ENCODE measurements at places on chromosomes 7 and 10.

DNA sequence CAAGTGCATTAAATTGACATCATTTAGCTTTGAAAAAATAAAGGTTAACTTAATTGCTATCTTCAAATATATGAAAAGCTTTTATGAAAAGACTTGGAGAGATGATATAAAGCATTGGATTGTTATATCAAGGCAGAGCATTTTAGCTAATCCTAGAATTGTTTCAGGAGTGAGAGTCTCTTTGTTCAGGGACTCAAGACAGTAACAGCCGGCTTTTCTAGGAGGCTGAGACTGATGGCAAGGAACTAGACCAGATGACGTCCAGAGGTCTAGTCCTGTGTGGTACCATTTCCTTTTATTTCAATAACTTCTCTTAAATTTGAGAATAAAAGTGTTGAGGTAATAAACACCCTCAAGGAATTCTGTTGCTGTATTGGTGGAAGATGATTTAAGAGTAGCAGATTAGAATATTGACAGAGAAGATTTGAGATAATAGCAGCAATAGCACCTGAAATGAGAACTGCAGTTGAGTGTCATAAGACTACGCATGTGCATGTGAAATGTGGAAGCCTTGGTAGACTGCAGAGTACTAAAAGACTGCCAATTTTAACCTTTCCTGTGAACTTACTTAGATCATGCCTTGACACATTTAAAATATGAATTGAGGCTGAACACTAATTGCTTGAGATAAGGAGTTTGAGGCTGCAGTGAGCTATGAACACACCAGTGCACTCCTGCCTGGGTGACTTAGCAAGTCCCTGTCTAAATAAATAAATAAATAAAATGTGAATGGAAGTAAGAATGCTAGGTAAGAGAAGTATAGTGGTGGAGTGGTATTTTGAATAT, 79.6 kb downstream of the ZNRF2 start:
- no peak for DNase-seq

GRCh38 chr10:124999433-125000365, 57.8 kb downstream of the ZRANB1 start:
- no peak for DNase-seq

- no peak for DNase-seq
These were observed 1171.6 kb downstream of the SORCS1 start for GRCh38 chr10:105992928-105993327.

DNA sequence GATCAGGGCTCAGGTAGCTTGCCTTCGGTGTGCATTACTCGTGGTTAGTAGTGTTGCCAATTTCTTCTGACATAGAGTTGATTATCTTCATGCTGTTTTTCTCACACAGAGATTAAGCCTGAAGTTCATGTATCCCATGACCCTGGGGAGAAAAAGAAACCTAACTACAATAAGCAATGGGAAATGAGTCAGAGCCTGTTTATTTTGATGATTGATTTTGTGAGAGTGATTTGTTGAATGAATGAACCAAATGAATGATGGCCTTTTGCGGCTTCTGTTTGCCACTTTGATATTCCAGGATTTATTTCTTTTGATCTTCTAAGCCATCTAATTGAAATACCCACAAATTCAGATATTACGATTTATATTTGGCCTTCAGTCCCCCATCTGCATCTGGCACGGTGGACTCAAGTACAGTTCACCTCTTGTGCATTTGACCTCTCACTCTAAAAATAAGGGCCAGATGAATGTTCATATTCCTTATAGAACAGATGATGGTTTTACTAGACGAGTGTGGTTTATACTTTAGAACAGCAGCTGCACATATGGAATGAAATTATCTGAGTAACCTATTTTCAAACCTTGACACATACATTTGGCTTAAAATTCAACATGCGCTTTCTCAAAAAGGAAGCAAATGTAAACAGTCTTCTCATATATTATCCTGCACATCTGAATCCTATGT, 110.7 kb downstream of the PLCE1 start:
- no peak for DNase-seq

DNA sequence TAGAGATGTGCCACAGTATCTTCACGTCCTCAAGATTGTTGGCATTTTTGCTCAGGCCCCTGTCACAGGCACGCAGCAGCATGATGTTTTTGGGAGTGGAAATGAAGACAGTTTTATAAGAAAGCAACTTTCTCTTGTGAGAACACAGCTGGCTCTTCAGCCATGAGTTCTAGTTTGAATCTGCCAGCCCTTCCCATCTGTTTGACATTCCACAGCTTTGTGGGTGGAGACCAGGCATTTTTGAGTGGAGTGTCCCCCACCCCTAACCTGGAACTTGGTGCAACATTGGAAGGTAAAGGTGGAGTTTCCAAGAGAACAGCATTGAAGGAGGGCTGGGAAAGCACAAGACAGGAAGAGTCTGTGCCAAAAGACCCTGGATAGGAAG, 253.1 kb upstream of the IGFBP3 start:
- DNase-seq = no peak

DNA sequence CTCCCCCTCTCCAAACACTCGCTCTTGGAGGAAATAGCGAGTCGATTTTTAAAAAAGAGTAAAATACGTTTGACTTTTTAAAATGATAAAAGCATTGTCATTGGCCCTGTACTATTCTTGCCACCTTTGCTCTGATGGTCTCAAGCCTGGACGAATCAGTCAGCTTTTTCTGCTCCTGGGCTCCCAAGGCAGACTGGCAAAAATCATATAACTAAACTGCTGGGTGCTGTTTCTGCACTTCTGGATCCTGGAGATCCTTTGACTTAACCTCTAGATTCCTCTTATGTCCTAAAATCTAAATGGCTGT, 1.8 kb downstream of the TPST1 start:
- no peak for DNase-seq

- DNase-seq = no peak
These were observed 106.9 kb downstream of the UNCX start for GRCh38 chr7:1339611-1340010.
